ENCODE measurements at places on chromosomes 13 and 19.

- DNase-seq: no peak
Observed at GRCh38 chr19:1665565-1666047, 13.2 kb upstream of the TCF3 start.

- DNase-seq: no peak
Observed at GRCh38 chr19:28374971-28375370, 838.0 kb downstream of the UQCRFS1 start.

DNA sequence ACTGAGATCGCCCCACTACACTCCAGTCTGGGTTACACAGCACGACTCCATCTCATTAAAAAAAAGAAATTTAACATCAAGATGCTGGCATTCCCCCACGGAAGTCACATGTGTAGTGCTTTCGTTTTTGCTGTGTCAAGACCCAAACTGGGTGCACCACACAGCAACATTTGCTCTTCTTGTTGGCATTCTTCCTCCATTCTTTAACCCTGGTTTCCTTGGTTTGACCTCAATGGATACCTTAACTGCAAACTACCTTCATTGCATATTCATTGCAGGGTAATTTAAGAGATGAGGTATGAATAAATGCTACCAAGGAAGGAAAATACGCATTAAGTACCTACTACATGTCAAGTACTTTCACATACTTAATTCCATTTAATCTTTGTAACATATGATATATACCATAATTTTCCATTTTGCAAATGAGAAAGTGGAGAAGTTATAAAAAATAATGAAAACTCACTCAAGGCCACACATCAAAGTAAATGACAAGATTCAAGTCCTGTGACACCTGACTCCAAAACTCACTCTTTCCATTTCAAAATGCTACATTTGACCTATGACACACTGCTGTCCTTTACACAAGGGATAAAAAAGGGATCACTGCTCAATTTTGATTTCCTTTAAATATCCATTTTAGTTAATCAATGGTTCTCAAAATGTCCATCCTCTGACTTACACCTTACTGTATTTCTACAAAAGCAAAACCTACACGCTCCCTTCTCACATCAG, 59.2 kb downstream of the STK24 start:
- no peak for DNase-seq

DNA sequence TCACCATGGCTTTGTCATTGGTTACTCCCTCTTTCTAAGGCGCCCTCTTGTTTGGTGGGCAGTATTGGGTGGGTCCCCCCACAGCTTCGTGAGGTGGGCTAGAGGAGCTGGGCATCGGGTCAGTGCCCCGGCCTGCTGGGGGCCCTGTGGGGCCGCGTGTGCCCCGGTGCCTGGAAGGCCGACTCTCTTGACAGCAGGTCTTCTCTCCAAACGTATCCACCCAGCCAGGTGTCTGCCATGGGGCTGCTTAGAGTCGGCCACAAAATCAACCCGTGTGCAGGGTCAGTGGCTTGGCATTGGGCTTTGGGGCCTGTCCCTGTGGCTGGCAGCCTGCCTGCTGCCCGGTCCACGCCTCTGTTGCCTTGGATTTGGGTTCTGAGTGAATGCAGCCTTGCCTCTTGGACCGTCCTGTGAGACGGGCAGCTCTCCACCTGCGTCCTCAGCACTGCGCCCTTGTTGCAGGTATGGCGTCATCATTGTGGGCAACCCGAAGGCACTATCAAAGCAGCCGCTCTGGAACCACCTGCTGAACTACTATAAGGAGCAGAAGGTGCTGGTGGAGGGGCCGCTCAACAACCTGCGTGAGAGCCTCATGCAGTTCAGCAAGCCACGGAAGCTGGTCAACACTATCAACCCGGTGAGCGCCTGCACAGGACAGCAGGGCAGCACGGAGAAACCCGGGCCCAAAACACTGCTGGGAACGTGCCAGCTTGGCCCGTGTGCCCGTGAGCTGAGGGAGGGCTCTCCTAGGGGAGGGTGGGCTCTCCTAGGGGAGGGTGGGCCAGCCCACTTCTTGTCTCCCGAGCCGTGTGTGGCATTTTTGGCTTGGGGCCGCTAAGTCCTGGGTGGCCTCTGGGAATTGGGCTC, 31.4 kb downstream of the UPF1 start:
- DNase-seq: no peak

DNA sequence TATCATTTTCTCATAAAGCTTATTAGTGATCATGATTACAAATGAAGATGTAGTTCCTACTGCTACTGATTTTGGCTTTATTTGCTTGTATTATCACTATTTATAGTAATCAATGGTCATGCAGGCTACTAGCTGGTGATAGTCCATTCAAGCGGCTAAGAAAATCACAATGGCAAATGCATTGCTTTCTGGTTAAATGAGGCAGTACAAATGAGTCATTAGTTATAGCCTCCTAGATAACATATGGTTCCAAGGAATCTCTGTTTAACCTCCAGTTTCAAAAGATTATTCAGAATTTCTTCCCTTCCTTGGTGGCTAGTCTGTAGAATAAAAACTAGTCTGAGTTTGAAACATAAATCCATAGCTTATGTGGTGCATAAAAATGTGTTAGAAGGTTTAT, 141.3 kb upstream of the HTR2A start:
- no peak for DNase-seq

- DNase-seq: no peak
Observed at GRCh38 chr19:10155839-10156238, 36.1 kb upstream of the EIF3G start.

DNA sequence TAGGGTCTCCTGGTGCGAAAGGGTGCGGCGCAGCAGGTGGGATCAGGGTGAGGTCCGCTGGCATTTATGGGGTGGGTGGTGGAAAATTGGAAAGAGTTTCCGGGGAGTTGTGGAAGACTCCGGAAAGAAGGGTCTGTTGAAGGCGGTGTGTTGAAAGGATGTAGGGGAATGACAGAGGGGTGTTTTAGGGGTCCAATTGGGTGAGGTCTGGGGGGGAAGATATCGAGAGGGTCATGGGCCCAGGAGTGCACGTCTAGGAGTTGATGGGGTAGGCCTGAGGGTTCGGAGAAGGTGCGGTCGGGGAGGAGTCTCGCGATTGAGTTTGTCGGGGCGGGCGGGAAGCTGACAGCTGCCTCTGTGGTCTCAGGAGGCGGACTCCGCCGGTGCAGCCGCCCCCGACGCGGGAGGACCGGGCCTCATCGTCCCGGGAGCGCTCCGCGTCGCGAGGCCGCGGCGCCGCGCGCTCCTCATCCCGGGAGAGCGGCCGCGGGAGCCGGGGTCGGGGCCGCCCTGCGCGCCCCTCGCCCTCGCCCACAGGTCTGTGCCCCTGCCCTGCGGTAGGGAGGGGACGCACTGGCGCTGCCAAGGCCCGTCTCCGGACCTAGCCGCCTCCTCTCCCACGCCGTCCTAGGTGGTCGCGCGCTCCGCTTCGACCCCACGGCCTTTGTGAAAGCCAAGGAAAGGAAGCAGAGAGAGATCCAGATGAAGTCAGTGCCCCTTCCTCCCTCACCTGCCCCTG, 7.0 kb downstream of the PGLYRP1 start:
- no peak for DNase-seq

DNA sequence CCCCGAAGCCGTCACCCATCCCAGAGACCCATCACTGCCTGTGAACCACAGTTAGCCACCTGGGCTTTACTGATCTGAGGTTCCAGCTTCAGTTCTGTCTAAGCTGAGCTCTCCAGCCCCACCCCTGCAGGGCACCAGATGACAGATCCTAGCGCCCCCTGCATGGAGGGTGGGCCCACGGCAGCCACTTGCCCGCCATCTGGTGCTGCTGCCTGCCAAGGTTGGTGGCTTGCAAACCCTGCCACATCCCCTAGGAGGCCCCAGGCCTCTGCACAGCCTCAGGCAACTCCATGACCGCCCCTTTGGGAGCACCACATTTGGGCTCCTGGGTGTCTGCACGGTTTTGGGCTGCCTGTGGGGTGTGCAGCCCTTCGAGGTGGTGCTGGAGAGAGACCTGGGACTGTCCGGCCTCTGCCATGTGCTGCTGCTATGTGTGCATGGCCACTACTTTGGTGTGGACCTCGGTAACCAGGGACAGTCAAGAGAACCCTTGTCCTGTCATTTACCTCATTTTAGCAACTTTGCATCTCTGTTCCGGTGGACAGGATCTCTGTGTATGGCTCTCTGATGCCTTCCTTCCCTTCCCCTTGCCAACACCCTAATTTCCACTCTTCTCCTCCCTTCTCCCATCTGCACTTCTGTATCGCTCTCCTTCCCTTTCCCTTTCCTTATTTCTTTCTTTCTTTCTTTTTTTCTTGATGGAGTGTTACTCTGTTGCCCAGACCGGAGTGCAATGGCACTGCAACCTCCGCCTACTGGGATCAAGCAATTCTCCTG, 17.4 kb upstream of the SDHAF1 start:
- no peak for DNase-seq

- DNase-seq: peak; percentile 64
Observed at GRCh38 chr13:23433171-23434153, at the start of gene SACS. Gene SACS, minus strand, starts transcription at chr13:23433702. Its CDS starts 22,463 bp downstream, at chr13:23411239.

DNA sequence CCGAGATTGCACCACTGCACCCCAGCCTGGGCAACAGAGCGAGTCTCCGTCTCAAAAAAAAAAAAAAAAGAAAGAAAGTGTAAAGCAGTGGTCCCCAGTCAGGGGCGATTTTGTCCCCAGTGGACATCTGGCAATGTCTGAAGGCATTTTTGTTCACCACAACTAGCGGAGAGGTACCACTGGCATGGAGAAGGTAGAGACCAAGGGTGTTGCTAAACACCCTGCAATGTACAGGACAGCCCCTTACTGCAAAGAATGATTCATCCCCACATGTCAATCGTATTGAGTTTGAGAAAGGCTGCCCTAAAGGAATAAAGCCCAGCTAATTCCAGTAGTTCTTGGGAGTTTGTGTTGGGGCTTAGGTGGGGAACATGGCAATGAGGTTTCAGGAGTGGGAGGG, 38.7 kb downstream of the CYP4F2 start:
- DNase-seq: no peak

DNA sequence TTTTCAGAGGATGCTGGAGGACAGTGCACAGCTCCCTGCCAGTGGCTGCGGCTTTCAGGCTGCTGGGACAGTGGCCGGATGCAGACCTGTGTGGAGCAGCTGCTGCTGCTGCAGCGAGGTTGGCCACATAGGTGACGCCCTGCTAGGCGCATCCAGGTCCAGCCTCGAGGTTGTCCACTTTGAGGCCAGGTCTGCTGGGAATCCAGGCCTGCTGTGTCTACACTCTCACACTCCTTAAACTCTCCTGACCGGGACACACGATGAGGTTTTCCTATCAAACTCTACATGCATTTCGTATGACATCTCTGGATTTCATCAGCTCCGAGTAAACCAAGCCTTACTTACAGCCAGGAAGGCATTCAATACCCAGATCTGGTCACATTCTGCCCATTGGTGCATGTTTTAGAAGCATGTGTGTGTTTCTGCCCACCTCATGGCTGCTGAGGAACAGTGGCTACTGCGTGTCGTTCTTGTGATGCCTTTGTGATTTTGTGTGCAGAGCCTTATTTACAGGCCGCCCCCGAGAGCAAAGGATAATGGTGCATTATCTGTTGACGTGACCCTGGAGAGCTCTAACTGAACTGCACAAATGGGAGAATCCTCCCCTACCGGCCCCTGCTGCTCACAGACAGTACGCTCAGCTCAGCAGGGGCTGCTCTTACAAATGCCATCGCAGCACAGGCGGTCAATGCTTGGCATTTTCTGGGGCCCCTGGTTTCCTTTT, 12.3 kb upstream of the MCF2L start:
- no peak for DNase-seq

DNA sequence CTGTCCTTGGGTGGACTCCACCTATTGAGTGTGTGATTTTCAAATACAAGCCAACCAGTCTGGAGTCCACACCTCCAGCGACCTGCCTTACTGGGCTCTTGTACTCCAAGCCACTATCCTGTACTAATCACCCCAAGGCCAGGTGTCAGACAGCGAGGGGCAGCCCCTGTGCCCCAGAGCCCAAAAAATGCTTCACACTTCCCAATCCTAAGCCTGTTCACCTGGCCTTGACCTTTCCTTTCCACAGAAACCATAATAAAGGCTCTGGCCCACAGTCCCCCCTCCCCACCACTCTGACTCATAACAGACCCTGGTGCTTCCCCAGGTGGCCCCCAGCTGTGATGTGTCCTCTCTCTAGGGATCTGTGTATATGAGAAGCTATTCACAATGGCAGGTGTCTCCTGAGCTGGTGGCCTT, 3.9 kb downstream of the CD209 start:
- DNase-seq: no peak

DNA sequence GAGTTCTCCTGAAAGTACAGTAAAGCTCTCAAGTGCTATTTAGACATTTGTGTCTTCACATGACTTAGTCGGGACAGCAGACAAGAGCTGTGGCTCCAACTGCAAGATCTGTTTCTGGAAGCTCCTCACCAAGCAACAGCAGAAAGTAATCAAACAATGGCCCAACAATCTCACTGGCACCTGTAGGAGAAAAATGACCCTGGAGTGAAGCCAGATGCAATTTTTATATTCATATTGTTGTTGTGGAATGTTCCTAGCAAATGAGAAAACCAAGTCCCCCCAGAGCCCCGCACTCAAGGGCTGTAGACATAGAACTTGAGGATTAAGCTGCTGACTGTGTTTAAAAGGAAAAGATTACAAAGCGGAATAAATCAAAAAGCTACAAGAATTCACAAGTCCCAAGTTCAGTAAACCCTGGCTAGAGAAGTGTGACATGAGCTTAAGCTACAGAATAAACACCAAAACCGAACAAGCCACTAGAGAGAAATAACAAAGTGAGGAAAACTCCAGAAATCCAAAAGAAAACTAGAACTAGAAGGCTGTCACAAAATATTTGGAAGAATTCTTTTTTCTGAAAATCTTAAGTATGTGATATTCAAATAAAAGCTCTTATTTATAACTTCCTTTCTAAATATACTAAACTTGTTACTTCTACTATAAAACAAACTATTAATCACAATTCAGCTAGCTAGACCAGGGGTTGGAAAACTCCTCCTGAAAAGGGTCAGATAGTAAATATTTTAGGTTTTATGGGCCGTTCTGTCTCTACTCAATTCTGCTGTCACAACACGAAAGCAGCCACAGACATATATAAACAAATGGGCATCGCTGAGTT, 454.5 kb downstream of the SUCLA2 start:
- no peak for DNase-seq

DNA sequence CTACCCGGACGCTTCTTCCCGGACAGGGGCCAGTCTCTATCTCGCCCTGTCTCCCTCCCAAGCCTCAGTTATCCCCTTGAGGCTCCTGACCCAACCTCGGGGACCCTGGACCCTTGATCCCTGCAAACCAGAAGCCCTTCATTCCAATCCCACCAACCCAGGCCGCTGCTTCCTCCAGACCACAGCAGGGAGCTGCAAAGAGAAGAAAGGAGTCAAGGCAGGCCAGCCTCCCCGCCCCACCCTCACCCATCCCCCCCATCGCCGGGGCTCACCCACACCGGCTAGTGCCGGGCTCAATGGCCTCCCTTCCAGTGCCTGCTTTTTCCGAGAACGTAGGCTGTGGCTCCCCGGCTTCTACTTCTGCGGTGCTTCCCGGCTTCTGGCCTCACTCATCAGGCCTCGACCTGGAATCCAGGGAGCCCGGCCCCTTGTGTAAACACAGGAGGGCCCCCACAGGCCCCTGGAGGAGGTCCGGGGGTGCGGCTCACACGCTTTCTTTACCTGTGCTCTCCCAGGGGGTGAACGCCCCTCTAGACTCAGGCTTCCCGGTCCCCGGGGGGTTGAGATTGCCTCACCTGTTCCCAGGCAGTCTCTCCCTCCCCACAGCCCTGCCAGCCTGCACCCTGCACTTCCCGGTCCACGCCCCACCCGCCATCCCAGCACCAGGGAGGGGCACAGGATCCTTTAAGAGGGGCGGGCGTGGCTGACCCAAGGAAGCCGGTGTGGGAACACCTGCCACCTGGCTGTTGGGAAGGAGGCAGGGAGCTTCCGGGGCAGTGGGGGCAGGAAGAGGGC, at the start of gene FAM83E:
TSS of gene FAM83E (minus strand) at position 641 of the 795 bp plus-strand sequence. CDS start 1,704 bp downstream, outside the sequence.
- DNase-seq: no peak

GRCh38 chr13:67229481-67230403, at the start of gene PCDH9:
Gene PCDH9, minus strand, starts transcription at chr13:67230336. Its CDS starts 1,896 bp downstream, at chr13:67228440.
- no peak for DNase-seq

- DNase-seq: peak; percentile 84
Observed at GRCh38 chr19:44925114-44925891, 10.9 kb downstream of the APOC1 start.
